T-helper 17 cell (primary cell): ENCODE measurements at places on chromosomes 2 and 18. TPM values are rescaled to one million over a fixed set of nuclear protein-coding genes. Genes with fewer than 3 reads are reported as not detected.
A peak's percentile ranks its signal among the peaks of the same experiment; 100 is the strongest.

DNA sequence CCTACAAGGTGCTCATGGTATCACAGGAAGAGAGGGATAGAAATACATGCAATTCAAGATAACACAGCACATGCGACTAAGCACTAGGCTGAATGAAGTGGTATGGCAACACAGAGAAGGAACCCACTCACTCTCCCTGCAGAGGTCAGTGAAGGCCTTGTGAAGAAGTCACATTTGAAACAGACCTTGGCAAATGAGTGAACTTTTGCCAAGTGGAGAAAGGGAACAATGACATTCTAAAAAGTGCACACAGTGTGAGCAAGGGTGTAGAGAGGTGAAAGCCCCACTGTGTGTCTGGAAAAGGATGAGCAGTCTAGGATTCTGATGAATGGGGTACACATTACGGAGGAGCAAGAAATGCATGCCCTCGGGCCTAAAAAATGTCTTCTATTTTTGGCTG is 23.3 kb downstream of the KLF7 start:
- peak overlapping the region; percentile 95 for H3K27ac ChIP-seq
- DNase-seq = no peak
- H3K27me3 ChIP-seq = no peaks in the 10 kb centered on the region
- peaks cover 2% of the 10 kb centered on the region for H3K36me3 ChIP-seq

- no peaks in the 10 kb centered on the region for H3K27me3 ChIP-seq
- H3K27ac ChIP-seq = no peak overlapping the region
- H3K4me1 ChIP-seq = no peaks in the 10 kb centered on the region
- DNase-seq = no peak
These were observed 2056.8 kb upstream of the CELF4 start for GRCh38 chr18:39622431-39622830.

- no peak for DNase-seq
- H3K4me3 ChIP-seq = no peak overlapping the region
- H3K27me3 ChIP-seq = peaks cover 36% of the 10 kb centered on the region
- peaks cover 5% of the 10 kb centered on the region for H3K36me3 ChIP-seq
- no peak overlapping the region for H3K27ac ChIP-seq
These were observed 90.2 kb upstream of the SCG2 start for GRCh38 chr2:223692191-223692947.

The KCNJ3 gene
- not detected for total RNA-seq

The PLEK gene
- total RNA-seq = 18.0 TPM

DNA sequence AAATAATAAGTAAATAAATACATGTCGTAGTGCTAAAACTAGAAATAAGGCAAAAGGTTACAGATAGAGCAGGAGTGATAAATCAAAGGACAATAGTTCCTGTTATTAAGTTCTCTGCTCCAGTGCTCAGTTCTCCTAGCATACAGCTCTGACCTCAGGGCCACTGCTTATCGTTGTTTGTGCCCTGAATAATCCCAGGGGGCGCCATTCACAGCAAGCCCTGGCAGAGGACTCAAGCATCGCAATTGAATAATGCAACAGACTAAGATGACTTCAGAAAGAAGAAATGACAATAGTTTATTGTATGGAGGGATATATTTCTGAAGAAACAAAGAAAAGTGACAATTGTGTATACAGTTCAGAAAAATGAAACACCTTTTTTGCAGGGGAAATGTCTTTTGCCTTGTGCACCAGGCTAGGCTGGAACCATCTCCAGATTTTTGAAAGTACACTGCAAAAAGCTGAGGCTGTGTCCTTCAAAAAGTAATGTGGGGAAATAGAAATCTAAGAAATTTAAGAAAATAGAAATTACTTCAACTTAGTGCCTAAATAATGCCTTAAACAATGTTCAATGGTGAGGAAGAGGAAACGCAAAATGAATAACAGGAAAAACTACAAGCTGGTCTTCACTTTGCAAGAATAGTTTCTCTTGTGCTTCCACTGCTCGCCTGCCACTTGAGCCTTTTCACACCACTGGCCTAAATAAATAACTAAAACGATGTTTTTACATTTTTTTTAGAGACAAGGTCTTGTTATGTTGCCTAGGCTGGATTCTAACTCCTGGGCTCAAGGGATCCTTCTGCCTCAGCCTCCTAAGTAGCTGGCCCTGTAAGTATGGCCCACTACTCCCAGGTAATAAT is 19.0 kb upstream of the CCNYL1 start:
- no peak overlapping the region for H3K4me3 ChIP-seq
- no peaks in the 10 kb centered on the region for H3K36me3 ChIP-seq
- H3K4me1 ChIP-seq = peaks cover 5% of the 10 kb centered on the region
- H3K27ac ChIP-seq = no peak overlapping the region

The ATOH8 gene
- not detected for total RNA-seq

The LONRF2 gene
- 0.18 TPM for total RNA-seq

The RGPD3 gene
- total RNA-seq = 0.21 TPM

- peaks cover 81% of the 10 kb centered on the region for H3K27me3 ChIP-seq
- H3K4me3 ChIP-seq = no peak overlapping the region
- DNase-seq = no peak
- no peak overlapping the region for H3K27ac ChIP-seq
- peaks cover 10% of the 10 kb centered on the region for H3K4me1 ChIP-seq
- H3K36me3 ChIP-seq = peaks cover 13% of the 10 kb centered on the region
These were observed 126.6 kb downstream of the ARHGEF4 start for GRCh38 chr2:130963196-130963848.

GRCh38 chr2:218001629-218002028 is 1.2 kb downstream of the TNS1 start:
- DNase-seq = no peak
- H3K27me3 ChIP-seq = peaks cover 65% of the 10 kb centered on the region
- H3K4me3 ChIP-seq = no peak overlapping the region
- H3K27ac ChIP-seq = no peak overlapping the region
- peaks cover 6% of the 10 kb centered on the region for H3K4me1 ChIP-seq

The EVA1A gene
- total RNA-seq = not detected

- no peak overlapping the region for H3K4me3 ChIP-seq
- no peaks in the 10 kb centered on the region for H3K27me3 ChIP-seq
- H3K27ac ChIP-seq = no peak overlapping the region
- no peak for DNase-seq
These were observed 23.8 kb downstream of the WDR75 start for GRCh38 chr2:189465076-189465475.

DNA sequence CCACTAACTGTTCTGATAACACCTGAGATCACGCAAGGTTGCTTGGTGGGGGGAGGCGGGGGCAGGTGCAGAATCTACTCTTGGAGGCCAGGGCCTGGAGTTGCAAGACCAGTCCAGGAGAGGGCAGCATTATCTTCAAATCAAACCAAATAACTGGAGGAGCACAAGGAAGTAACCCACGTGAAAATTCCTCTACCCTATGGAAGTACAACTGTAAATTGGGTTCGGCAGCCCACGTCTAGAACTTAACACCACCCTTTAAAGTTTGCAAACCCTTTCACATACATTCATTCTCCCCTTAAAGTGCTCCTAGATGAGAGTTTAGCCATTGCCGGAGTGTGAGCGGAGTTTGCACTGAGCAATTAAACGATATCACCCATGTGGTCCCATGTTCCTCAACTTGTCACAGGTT is 19.6 kb upstream of the CXCR1 start:
- H3K36me3 ChIP-seq = peaks cover 2% of the 10 kb centered on the region
- H3K27me3 ChIP-seq = peaks cover 13% of the 10 kb centered on the region
- DNase-seq = peak; percentile 53
- no peak overlapping the region for H3K27ac ChIP-seq
- H3K4me3 ChIP-seq = no peak overlapping the region

The EGR4 gene
- total RNA-seq = 0.52 TPM
